ENCODE measurements at places on chromosomes 12 and 14.

DNA sequence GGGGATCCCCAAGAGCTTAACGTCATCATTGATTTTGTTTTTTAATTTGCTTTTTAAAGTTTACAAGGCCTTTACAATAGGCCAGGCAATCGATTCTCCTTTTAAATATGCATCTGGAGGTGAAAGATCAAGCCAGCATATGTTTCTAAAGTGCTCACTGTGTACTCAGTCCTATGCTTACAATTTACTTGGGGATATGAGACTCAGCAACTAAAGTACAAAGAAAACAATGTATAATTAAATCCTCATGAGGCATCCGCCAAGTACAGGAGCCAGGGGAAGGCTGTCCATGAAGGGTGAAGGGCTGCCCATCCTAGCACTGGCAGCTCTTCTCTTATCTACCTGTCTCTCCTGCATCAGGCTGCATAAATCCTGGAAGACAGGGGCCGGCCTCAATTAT is 11.8 kb downstream of the CCDC92 start:
- DNase-seq: no peak

- DNase-seq: no peak
Observed at GRCh38 chr12:49819786-49820185, 8.4 kb downstream of the NCKAP5L start.

DNA sequence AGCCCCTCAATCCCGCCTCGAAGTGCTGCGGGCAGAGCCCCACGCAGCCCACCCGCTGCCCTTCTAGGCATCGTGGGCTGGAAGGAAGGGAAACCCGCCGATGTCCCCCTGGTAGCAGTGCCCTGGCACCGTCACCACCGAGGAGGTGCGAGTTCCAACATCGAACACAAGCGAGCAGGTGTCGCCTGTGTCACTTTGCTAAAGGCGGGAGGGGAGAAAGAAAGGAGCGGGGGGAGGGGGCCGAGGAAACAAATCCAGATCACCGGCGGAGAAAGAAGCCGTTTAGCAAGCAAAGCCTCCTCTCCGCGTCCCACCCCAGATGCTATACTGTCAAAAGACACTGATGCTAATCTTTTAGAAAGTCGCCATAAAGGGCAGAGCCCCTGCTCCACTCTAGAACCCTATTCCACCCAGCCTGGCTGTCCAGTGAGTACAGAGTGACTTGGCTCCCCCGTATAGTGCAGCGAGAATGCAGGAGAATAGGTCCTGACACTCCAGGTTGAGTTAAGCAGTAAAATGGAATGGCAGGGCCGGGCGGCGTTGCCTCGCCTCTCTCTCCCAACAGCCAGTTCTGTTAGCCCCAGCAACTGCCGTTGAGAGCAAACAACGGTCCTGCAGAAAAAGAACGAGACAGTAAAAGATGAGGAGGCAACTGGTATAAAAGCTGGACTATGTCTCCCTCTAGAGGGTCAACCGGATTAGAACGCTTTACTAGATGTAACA is 67.9 kb upstream of the USP15 start:
- peak; percentile 77 for DNase-seq

GRCh38 chr12:70890895-70891832 is 29.4 kb downstream of the PTPRR start:
- no peak for DNase-seq

- no peak for DNase-seq
Observed at GRCh38 chr14:78131201-78131600, 39.0 kb upstream of the NRXN3 start.

DNA sequence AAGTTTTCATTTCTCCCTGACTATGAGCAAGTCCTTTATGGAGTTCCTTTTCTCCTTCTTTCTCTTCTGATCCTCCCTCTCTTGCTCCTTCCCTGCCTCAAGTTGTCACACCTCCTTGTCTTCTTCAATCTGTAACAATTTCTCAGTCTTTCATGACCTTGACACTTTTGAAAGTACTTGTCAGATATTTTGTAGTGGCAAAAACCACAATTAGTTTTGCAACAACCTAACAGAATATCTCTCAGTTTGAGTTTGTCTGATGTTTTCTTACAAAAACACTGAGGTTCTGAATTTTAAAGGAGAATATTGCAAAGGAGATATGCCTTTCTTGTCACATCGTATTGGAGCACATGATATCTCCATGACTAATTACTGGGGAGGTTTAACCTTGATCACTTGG is 4.1 kb upstream of the CRADD start:
- no peak for DNase-seq

GRCh38 chr14:32578181-32578580 is 249.1 kb downstream of the AKAP6 start:
- no peak for DNase-seq

DNA sequence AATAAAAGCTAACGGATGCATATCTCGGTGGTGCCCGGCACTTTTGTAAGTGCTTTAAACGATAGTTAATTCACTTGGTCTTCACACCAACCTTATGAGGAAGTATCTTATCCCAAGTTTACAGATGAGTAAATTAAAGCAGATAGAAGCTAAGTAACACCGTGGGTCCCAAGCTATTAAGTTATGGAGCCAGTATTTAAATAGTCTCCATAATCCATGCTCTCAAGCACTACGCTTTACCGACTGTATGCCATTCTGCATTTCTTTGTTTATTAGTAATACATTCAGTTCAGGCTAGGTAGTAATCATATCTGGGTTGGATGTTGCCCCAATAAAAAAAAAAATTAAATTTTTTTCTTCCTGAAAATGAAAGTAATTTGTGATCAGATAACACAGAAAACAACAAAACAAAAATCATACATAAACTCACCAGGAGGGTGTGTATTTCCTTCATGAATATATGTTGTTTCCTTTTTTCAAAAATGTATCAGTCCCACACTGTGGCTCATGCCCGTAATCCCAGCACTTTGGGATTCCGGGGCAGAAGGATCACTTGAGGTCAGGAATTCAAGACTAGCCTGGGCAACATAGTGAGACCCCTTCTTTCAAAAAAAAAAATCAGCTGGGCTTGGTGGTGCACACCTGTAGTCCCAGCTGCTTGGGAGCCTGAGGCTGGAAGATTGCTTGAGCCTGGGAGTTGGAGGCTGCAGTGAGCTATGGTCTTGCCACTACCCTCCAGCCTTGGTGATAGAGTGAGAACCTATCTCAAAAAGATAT is 1.4 kb upstream of the M6PR start:
- DNase-seq: no peak

- DNase-seq: no peak
Observed at GRCh38 chr12:53222806-53223261, 9.2 kb downstream of the RARG start.

DNA sequence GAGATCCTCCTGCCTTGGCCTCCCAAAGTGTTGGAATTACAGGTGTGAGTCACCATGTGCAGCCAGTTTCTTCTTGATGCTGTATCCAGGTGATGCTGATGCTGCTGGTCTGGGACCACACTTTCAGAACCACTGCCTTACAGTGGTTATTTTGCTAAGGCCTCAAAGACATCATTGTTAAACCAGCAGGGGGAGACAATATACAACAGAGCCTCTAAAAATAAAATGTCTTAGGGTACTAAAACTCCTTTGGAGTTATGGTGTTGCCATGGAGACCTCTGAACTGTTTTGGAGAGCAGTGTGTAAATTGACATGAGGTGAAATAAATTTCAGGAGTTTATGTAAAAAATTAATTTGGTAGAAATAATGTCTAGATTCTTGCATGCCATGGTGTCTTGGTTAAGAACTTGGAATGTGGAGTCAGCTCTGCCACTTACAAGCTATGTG is 1.1 kb upstream of the ARG2 start:
- DNase-seq: peak; percentile 55

- no peak for DNase-seq
Observed at GRCh38 chr12:109053382-109054123, 1.2 kb downstream of the USP30 start.

GRCh38 chr12:18646286-18646890 is 91.4 kb downstream of the PLCZ1 start:
- no peak for DNase-seq

DNA sequence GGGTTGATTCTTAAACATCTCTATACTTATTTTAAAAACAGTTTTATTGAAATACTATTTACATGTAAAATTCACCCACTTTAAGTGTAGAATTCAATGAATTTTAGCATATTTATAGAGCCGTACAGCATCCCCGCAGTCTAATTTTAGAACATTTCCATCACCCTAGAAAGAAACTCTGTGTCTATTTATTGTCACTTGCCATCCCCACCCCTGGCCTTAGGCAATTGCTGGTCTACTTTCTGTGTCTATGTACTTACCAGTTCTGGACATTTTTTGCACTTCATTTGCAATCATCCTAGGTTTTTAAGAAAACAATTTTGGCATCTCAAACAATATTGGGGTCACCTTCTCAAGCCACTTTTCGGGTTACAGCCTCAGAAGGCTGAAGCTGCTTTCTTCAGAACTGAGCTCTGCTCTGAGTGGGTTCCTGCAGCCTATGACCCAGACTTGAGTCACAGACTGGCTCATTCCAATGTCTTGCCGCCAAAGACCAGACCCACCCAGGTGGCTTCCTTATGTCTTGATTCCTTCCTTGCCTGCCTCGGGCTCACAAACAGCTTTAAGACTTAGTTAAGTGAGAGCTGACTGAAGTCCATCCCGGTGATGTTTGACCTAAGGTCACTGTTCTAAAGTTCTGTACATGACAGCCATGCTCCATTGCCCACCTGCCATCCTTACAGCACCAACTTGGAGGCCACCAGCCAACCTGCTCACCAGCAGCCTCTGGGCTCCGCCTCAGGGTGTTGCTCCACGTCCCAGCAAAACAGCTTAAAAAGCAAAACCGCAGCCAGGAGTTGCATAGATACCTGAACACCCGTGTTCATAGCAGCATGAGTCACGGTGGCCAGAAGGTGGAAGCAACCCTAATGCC is 131.5 kb downstream of the CHST11 start:
- DNase-seq: no peak
